Daoy (cell line): ENCODE measurements at places on chromosomes 11 and 22. TPM values are rescaled to one million over a fixed set of nuclear protein-coding genes. Genes with fewer than 3 reads are reported as not detected.
A peak's percentile ranks its signal among the peaks of the same experiment; 100 is the strongest.

DNA sequence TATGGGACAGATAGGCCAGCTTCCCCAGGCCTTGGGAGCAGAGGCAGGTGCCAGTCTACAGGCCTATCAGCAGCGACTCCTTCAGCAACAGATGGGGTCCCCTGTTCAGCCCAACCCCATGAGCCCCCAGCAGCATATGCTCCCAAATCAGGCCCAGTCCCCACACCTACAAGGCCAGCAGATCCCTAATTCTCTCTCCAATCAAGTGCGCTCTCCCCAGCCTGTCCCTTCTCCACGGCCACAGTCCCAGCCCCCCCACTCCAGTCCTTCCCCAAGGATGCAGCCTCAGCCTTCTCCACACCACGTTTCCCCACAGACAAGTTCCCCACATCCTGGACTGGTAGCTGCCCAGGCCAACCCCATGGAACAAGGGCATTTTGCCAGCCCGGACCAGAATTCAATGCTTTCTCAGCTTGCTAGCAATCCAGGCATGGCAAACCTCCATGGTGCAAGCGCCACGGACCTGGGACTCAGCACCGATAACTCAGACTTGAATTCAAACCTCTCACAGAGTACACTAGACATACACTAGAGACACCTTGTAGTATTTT, 26.6 kb upstream of the L3MBTL2 start:
- DNase-seq, result no peak

- DNase-seq, result no peak
These were observed 9.3 kb downstream of the SLC37A2 start for GRCh38 chr11:125072218-125072960.

GRCh38 chr11:72468289-72468688, 34.0 kb upstream of the CLPB start:
- peak; percentile 11 for DNase-seq

The SEPTIN3 gene
- total RNA-seq, result 0.74 and 0.77 TPM in 2 replicates

The RTN4RL2 gene
- 0.23 TPM in 1 of 2 replicates, not detected in the other for total RNA-seq

DNA sequence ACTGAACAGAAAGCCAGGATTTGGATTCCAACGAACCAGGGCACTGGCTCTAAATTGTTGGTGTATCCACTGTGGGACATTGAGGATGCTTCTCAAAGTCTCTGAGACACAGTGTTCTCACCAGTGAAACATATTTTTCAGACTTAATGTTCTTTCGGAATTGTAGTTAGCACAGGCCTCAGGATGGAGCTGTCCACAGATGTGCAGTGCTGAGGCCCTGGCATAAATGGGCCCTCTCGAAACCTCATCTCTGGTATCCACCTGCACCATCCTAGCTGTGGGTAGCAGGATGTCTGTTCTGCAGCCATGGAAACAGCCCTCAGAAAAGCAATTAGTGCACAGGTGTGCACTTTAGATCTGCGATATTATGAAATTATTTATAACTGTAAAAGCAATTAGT, 656.8 kb downstream of the TBC1D22A start:
- no peak for DNase-seq

DNA sequence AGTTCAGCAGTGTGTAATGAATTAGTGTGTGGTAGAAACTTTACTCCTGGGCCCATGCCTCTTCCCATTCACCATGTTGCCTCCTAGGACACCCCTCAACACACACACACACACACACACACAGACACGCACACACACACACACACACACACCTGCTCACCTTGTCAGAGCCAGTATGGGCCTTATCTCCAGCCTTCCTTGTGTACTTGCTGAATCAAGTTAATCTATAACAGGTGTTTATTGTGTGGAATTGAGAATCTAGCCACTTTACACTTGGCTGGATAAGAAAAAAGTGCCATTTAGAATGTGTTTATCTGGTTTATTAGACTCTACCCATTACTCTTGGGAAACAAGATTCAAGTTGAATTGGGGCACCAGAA, 14.5 kb upstream of the ZDHHC13 start:
- no peak for DNase-seq

The MPPED1 gene
- not detected in 2 replicates for total RNA-seq

DNA sequence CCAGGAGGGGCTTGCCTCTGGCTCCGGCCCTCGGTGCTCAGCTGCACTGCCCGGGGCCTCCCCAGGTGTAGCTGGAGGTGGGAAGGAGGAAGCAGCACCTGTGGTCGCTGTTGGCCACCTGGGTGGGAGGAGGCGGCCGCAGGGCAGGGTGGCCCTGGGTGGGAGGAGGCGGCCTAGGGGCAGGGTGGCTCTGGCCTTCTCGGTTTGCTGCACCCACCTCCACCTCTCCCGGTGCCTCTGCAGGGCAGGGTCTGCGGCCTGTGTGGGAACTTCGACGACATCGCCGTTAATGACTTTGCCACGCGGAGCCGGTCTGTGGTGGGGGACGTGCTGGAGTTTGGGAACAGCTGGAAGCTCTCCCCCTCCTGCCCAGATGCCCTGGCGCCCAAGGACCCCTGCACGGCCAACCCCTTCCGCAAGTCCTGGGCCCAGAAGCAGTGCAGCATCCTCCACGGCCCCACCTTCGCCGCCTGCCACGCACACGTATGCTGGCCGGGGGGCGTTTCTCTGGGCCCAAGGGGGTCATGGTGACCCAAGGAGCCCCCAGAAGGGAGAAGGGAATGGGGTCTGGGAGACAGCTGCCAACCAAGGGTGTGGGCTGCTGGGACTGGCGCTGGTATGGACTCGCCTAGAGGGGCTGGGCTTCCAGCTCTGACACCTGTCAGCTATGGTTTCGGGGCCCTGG, 20.6 kb downstream of the MUC5AC start:
- no peak for DNase-seq

DNA sequence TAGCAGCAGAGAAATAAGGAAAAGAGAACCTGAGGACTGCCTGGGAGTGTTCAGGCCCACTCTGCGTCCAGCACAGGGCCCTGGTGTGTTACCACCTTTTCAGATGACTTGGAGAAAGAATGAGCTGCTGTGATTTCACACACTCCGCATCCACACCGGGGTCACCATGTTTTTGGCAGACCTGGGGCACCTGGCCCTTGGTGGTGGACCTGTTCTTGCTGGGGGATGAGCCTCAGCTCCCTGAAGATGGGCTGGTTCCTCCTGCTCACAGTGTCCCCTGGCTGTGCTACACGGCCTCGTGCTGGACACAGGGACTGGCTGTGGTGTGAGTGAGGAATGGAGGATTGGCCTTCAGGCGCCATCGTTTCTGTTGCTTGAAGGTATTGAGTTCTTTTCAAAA, 1381.4 kb downstream of the TBC1D22A start:
- no peak for DNase-seq

DNA sequence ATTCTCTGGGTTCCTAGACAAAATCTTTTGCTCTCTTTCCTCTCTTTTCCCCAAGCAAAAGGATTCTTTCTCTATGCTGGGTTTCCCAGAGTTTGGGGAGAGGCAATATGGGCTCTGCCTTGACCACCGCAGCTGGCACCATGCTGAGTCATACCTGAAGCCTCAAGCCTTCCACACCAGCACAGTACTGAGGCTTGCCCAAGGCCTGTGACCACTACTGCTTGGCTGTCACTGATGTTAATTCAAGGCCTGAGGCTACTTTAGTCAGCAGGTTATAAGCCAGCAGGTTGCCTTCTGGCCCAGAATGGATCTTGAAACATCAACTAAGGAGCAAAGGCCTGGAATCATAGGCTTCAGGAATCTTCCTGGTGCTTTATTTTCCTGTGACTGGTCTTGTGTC, 185.3 kb downstream of the DYNC2H1 start:
- no peak for DNase-seq

The MOV10L1 gene
- total RNA-seq, result 0.11 TPM in 1 of 2 replicates, not detected in the other

DNA sequence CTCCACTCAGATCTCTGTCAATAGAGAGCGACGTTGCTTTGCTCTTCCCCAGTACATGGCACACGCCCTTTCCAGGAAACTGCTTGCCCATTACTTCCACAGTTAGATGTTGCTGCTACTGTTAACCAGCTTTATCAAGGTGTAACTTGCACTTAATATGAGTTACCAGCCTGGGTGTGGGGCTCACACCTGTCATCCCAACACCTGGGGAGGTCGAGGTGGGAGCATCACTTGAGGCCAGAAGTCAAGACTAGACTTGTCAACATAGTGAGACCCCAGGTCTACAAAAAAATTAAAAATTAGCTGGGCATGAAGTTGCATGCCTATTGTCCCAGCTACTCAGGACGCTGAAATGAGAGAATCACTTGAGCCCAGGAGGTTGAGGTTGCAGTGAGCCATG, 177.1 kb upstream of the B3GAT1 start:
- DNase-seq, result no peak

The OR5A1 gene
- not detected in 2 replicates for total RNA-seq

DNA sequence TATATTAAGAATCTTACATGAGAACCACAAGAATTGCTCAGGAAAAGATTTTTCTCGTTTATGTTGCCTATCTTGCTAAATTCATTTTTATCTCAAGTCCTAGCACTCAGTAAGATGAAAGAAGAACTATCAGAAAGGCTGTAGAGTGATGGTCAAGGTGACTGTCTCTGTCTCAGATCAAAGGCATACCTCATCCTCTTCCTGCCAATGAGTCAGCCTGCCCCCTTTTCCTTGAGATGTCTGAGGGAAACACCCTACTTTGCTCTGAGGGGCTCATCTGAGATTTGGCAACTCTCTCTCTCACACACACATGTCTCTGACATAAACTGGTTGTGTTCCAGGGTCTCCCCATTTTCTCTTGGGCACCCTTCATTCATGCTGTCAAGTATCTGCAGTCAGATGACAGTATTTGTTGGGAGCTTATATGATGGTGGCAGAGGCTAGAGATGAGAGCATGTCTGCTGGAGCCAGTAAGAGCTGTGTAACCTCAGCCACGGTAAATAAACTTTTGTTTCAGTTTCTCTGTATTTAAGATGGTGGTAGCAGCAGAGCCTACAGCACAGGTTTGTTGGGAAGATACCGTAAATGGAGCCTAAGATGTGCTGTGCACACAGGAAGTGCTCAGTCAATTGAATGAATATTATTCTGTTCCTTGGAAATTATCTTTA, 1.6 kb downstream of the MMP27 start:
- no peak for DNase-seq

The CEP126 gene
- 0.80 and 0.92 TPM in 2 replicates for total RNA-seq

The FOXRED1 gene
- total RNA-seq, result 36.4 and 38.1 TPM in 2 replicates

DNA sequence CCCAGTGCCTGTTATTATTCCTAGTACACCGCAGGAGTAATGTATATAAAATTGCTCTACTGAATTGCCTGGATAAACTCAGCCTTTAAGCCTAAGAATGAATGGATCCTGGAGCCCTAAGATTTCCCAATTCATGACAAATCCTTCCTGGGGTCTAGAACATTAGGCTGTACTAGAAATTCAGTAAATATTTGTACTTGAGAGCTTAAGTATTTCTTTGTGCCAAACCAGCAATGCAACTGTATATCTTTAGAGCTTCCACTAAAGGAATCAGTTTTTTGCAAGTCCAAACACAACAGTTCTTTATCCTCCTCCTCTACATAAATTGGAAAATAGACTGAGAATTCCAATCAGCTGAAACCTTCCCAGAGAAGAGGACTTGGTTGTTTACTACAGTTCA, 65.6 kb downstream of the FAM168A start:
- DNase-seq, result no peak

- no peak for DNase-seq
These were observed 94.1 kb upstream of the AMOTL1 start for GRCh38 chr11:94673951-94674491.

The OR4C12 gene
- total RNA-seq, result not detected in 2 replicates

DNA sequence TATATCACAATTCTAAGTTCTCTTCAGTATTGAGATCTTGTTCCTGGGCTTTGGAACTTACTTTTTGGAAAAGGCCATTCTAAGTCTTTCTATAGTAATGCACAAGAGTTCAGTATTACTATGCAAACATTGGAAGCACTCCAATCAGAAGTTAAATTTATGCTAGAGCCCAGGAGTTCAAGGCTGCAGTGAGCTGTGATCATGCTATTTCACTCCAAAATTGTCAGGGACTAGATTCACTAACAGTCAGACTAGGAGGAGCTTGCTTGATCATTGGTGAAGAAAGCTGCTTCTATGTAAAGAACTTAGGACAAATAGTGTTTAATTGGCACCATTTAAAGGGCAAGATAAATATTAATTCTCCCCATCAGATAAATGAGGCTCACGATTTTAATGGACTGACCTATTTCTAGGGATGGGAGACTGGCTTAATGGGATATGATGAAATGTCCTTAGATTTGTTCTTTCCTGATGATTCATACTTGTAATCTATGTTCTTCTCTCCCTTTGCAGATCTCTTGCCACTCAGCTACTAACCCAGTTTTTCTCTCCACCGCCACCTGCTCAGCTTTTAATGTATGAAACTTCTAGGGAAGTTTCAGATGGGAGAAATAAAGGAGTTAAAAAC, 32.6 kb upstream of the TMEM123 start:
- no peak for DNase-seq

DNA sequence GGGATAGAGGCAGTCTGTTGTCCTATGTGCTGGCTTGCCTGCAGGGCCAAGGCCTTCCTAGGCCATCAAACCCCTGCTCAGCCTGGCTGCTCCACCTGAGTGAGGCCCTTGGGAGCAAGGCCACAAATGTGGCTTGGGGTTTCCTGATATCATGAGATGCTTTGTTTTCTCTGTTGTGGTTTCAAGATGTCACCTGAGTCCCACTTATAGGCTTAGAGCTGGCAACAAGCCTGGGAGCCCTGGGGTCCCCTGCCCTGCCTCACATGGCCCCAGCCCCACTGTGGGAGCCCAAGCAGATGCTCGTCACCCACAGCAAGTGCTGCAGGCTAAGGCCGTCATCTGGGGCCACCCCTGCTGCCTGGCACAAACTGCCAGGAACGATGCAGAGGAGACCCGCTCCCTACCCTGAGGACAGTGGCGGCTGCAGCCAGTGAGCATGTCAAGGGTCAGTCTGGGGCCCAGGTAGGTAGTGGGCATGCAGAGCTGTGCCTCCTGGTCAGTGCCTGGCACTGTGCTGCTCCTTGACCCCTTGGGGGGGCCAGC, 75.4 kb upstream of the KCNQ1OT1 start:
- DNase-seq, result no peak

DNA sequence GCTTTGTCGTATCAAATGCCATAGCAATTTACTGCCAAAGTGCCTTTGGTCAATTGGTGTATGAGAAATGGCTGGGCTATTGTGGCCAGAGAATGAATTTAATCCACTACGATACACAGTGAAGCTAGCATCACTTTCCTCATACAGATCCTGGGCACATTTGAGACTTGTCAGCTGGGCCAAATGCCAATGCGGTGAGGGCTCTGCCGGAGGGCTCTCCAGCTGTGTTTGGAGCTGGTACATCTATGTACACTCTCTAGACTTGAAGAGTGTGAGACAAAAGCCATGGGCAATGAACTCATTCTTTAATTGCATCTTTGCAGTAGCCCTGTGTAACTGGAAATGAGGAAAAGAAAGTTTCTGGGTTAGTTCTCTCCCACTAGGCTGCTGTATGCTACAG, 1052.9 kb downstream of the NTM start:
- DNase-seq, result peak; percentile 25

- no peak for DNase-seq
These were observed 33.4 kb upstream of the MICAL2 start for GRCh38 chr11:12076840-12077534.

The CD3E gene
- not detected in 2 replicates for total RNA-seq

DNA sequence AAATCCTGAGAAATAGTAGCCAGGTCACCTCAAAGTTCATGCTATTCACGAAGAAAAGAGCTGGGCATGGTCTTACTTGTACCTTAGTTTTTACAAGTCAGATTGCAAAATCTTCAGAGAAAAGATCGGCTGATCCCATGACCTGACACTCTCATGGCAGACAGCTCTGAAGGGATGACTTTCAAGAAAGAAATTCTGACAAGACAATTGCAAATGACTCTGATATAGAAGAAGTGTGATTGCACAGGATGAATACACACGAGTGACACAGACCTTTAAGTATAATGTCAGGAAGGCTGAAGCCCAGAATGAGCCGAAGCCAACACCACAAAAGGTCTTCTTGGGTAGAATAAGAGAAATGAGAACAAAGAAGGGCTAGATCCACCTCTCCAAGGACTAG, 59.4 kb upstream of the DRD2 start:
- DNase-seq, result no peak
